Esophagus squamous epithelium (tissue), 5 donors: ENCODE measurements at places on chromosomes 5 and 9.
A peak's percentile ranks its signal among the peaks of the same experiment; 100 is the strongest.

DNA sequence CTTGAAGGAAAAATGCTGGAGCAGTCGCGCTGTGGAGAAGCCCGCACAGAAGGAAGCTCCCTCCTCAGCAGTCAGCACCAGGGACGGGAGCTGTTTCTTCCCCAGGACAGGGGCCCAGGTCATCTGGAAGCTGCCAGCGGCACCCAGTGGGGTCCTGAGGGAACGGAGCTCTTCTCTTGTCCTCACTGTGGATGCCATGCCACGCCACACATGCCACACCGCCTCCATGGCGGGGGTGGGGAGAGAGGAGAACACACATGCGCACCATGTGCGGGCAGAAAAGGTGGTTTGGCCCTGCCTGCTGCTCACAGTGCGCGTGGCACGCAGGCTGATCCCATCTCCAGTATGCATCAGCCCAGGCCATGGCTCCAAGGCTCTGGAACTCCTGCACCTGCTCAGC, 41.7 kb upstream of the ZNF354B start:
- H3K27me3 ChIP-seq = no peaks in the 10 kb centered on the region
- H3K4me1 ChIP-seq = peaks cover 4% of the 10 kb centered on the region
- no peaks in the 10 kb centered on the region for H3K36me3 ChIP-seq
- no peak for DNase-seq

GRCh38 chr9:28163619-28164018, 590.3 kb upstream of the C9orf72 start:
- H3K27me3 ChIP-seq = no peaks in the 10 kb centered on the region
- H3K36me3 ChIP-seq = no peaks in the 10 kb centered on the region
- DNase-seq = no peak
- no peak overlapping the region for H3K4me3 ChIP-seq
- H3K4me1 ChIP-seq = peaks cover 3% of the 10 kb centered on the region

DNA sequence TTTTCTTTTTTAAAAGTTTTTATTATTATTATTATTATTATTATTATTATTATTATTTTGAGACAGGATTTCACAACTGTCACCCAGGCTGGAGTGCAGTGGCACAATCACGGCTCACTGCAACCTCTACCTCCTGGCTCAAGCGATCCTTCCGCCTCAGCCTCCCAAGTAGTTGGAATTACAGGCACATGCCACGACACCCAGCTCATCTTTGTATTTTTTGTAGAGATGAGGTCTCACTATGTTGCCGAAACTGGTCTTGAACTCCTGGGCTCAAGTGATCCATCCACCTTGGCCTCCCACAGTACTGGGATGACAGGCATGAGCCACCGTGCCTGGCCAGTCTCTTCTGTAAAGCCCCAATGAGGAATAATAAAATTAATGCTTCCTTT, 31.0 kb upstream of the TXN start:
- no peaks in the 10 kb centered on the region for H3K27me3 ChIP-seq
- H3K4me3 ChIP-seq = no peak overlapping the region
- no peaks in the 10 kb centered on the region for H3K4me1 ChIP-seq
- peak overlapping the region; percentile 71 for H3K27ac ChIP-seq
- no peak for DNase-seq

DNA sequence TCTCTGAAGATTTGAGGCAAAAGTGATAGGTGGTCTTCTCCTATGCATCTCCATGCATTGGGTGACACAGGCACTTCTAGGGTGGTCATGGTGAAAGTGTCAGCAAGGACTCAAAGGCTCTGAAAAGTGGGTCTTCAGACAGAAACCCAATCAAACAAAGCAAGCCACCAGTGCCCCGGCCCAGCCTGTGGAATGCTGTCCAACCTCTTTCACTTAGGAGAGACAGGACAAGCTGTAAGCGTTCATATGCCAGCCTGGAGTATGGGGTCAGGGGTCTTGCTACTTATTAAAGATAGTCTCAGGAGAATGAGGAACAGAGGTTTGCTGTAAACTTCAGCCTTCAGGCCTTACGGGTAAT, 324.5 kb downstream of the GADD45G start:
- no peaks in the 10 kb centered on the region for H3K4me1 ChIP-seq
- no peak overlapping the region for H3K27ac ChIP-seq
- H3K27me3 ChIP-seq = no peaks in the 10 kb centered on the region
- no peaks in the 10 kb centered on the region for H3K36me3 ChIP-seq
- DNase-seq = no peak
